ENCODE measurements at places on chromosomes 3 and 15.

DNA sequence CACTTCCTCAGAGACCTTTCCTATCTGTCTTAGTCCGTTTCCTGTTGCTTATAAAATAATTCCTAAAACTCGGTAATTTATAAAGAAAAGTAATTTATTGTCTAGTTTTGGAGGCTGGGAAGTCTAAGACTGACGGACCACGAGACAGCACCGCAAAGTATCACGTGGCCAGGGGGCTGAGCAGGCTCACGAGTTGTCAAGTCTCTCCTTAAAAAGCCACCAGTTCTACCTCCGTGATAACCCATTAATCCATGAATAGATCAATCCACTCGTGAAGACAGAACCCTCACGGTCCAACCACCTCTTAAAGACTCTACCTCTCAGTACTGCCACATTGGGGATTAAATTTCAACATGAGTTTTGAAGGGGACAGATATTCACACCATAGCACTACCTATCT is 821 bp downstream of the LINS1 start:
- no peak for DNase-seq

- no peak for DNase-seq
Measured at GRCh38 chr3:162984746-162985145, 1488.1 kb downstream of the OTOL1 start.

DNA sequence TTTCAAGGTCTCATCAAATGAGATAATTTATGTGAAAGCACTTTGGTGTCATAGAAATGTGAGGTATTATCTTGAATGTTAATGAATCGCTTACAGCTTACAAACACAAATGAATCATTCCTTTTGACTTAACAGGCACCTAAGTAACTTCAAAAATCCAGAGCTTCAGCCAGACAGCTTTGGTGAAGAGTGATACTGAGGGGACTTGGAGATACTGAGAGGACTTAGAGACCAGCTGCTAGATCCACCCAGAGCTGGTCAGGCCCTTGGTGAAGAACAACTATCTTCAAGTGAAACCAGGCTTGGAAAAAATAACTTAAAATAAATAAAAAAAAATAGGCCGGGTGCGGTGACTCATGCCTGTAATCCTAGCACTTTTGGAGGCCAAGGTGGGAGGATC is 16.2 kb upstream of the ZFYVE19 start:
- DNase-seq = no peak

DNA sequence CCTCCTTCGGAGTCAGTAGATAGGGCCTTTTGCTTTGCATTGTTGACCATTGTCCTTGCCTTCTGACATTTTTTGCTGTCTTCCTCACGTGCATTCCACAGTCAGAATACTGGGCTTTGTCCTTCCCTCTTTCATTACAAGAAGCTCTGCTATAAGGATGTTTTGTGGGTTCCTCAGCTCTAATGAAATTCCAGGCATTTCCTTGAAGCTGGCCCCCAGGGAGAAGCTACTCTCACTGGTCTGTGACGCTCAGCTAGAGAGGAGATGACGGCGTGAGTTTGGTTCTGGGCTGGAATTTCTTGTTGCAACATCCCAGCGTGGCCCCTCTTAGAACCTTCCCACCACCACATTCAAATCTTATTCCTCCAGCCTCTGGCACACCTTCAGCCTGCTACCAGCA is 210.2 kb downstream of the TJP1 start:
- DNase-seq = no peak

Measured in activated CD4-positive, alpha-beta T cell treated with anti-CD3 and anti-CD28 coated beads, Interleukin-2, amount 50 U/mL, for 24 hours (primary cell).